ENCODE measurements at places on chromosomes 12 and 14.

GRCh38 chr12:18827913-18828312, 90.0 kb downstream of the CAPZA3 start:
- no peak for DNase-seq

- no peak for DNase-seq
These were observed 455 bp downstream of the ATP6V1D start for GRCh38 chr14:67358924-67359774.

- no peak for DNase-seq
These were observed 588.2 kb downstream of the NRXN3 start for GRCh38 chr14:78758333-78758732.

GRCh38 chr14:61557262-61557661, 138.1 kb upstream of the HIF1A start:
- no peak for DNase-seq

DNA sequence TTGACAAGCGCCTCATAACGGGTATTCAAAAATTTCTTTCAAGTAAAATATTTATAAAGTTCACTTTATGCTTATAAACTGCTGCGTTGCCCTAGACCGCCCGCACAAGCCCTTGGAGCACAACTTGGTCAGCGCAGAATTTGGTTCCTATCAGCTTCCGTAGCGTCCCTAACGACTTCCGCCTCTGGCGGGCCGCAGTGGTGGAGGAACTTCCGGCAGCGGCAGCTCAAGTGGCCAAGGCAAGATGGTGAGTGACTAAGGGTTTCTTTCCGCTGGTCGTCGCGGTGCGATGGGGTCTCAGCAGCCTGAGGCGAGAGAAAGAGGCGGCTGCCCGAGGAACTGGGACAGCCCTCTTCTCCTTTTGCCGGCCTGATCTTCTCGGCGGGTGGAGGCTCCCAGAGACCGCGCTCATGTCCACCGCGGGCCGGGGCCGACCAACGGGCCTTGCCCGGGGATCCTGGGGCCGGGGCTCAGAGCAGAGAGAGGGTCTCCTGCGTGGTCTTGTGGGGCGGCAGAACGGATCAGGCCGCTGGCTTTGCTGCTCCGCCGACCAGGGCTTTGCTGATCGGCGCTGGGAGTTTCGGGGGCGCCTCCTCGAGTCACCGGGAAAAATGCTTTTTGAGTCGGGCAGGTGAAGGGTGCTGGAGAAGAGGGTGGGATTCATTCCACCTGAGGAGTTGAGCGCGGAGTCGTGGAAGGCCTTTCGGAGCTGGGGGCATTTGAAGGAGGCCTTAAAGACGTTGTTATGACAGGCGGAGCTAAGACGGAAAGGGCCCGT, at the start of gene PSMC1:
TSS of gene PSMC1 (plus strand) at position 200 of the 778 bp plus-strand sequence. CDS start at position 245, 45 bp downstream.
- peak; percentile 95 for DNase-seq

Data from activated CD4-positive, alpha-beta T cell treated with anti-CD3 and anti-CD28 coated beads, Interleukin-2, amount 50 U/mL, for 16 hours (primary cell).